ENCODE measurements at places on chromosomes 12 and 14. TPM values are rescaled to one million over a fixed set of nuclear protein-coding genes. Genes with fewer than 3 reads are reported as not detected.

The HOXC13 gene
- total RNA-seq, result 16.7 TPM

GRCh38 chr12:57133916-57134315 lies 5.6 kb downstream of the LRP1 start:
- peaks cover 90% of the 10 kb centered on the region for H3K4me1 ChIP-seq
- H3K4me3 ChIP-seq, result peak overlapping the region; percentile 19
- no peak for DNase-seq
- H3K27me3 ChIP-seq, result no peaks in the 10 kb centered on the region
- H3K36me3 ChIP-seq, result no peaks in the 10 kb centered on the region

DNA sequence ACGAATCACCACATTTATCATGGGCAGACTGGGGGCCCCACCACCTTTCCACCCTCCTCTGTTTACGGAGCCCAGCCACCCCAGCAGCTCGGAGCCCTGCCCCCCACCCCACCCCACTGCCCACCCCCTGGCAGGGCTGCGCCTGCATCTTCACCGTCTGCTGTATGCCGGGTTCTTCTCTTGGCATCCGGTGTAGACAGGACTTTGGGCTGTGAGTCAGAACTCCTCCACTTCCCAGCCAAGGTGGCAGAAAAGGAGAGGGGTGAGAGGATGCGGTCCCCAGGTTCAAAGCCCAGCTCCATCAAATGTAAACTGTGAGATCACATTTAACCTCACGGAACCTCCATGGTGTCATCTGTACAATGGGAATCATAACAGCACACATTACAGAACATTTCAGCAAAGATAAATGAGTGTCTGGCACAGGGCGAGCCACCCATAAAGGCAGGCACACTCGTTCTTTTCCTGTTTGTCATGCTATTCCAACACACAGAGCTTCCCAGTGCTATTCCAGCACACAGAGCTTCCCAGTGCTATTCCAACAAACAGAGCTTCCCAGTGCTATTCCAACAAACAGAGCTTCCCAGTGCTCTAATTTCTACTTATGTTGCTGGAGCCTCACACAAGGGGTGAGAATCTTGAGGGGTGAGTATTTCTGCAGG lies 292.7 kb upstream of the RTL1 start:
- H3K4me1 ChIP-seq, result no peaks in the 10 kb centered on the region
- no peaks in the 10 kb centered on the region for H3K36me3 ChIP-seq

DNA sequence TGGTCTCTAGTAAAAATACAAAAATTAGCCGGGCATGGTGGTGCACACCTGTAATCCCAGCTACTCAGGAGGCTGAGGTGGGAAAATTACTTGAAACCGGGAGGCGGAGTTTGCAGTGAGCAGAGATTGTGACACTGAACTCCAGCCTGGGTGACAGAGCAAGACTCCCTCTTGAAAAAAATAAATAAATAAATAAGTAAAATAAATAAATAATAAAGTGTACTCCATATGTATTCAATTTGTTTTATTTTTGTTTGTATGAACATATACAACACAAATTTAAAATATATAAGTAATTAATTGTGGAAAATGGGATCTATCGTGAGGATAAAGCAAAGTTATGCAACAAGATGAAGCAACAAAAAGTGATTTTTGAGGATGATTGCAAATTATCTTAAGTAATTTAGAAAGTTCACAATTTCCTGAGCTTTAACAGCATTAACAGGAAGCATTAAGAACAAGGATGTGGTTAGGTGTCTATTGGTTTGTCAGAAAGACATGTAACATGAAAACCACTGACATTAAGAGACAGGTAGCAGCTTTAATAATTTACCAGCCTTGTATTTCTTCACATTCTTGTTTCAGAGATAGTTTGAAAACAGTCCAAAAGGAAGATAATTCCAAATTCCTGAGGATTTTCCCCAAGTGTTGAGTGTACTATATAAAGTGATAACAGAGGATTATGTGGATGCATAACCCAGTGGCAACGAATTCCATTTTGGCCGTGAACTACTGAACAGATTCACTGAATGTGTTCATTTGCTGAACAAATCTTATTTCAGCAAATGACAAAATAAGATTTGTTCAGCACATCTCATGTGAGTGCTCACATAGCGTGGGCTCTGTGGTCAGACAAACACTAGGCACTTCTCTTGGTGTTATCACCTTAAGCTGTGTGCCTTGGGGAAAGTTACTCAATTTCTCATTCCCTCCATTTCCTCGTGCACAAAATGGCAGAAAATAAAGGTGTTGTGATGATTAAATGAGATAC lies 68.6 kb upstream of the RESF1 start:
- no peaks in the 10 kb centered on the region for H3K27me3 ChIP-seq
- no peaks in the 10 kb centered on the region for H3K4me1 ChIP-seq
- no peak overlapping the region for H3K4me3 ChIP-seq
- H3K27ac ChIP-seq, result no peak overlapping the region
- DNase-seq, result no peak

DNA sequence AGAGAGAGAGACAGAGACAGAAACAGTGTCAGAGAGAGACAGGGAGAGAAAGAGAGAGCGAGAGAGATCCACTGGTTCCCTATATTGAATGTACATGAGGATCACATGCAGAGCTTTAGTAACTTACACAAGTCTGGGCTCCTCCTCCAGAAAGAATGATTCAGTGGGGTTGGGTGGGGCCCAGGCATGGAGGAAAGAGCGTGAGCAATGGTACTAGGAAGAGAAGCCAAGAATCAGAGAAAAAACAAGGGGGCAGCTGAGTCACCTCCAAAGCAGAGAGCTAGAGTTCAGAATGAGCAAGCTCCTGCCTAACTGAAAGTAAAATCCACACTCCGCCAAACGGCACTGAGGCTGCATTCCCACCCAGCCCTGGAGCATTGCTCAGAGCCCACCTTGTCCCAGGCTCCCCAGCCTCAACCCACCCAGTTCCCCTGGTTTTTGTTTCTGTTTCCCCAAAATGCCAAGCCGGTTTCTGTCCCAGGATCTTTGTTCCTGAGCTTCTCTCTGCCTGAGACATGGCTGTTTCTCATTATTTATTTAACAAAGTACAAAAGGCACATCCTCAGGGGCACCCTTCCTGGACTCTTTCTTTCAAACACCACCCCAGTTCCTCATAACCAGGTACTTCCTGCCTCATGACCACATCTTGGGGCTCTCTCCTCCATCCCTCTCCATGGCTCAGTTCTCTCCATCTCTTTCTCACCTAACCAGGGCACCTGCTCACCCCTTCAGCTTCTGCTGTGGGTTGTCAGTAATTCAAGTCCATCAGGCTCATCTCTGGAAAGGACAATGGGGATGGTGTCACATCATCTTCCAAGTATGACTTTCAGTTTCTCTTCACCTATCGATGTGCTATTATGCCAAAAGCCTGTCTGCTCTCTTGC lies 670.3 kb upstream of the TBX3 start:
- peak overlapping the region; percentile 87 for H3K27ac ChIP-seq
- peaks cover 29% of the 10 kb centered on the region for H3K4me1 ChIP-seq
- no peaks in the 10 kb centered on the region for H3K27me3 ChIP-seq
- peak overlapping the region; percentile 43 for H3K4me3 ChIP-seq
- no peaks in the 10 kb centered on the region for H3K36me3 ChIP-seq

DNA sequence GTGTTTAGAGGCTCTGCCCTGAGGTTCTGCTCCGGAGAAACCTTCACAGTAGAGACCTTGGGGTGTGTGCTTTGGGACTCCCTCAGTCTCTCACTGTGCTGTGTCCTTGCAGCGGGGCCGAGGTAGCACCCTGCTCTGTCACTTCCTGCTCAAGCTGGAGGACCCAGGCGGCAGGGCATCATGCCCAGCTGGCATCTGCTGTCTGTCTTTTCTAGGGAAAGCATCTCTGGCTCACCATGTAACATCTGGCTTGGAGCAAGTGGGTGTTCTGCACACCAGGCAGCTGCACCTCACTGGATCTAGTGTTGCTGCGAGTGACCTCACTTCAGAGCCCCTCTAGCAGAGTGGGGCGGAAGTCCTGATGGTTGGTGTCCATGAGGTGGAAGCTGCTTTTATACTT lies 124.5 kb downstream of the ESRRB start:
- no peak overlapping the region for H3K4me3 ChIP-seq
- peaks cover 10% of the 10 kb centered on the region for H3K27me3 ChIP-seq
- no peak overlapping the region for H3K27ac ChIP-seq
- H3K36me3 ChIP-seq, result no peaks in the 10 kb centered on the region
- no peak for DNase-seq
- no peaks in the 10 kb centered on the region for H3K4me1 ChIP-seq

DNA sequence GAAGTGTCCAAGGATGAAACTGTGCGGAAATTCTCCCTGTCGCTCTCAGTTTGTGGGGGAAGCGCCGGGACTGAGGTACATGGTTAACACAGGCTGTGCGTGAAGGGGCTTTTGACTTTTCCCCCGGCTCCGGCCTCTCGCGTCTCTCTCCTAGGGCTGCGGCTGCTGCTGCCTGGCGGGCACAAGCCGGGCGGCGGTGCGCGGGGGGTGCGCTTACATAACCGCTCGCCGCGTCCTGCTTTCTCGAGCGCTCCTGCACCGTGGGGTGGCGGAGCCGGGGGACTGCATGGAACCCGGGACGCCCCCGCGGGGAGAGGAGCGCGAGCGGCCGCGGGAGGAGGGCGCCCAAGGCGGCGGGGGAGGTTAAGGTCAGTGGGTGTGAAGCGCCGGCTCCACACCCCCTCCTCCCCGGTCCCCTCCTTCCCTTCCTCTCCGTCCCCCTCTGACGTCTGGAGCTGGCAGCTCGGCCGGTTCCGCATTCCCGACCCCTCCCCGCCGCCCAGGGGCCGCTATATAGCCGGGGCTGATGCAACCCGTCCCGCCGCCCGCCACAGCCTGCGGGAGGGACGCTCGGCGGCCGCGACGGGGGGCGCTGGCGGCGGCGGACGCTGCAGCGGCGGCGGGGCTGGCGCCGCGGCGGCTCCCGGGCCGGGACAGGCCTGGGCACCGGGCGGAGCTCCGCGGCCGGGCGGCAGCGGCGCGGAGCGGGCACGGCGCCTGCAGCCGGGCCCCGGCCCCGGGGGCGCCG lies at the start of gene JDP2:
TSS of gene JDP2 (plus strand) at position 541 of the 748 bp plus-strand sequence. CDS start 9,899 bp downstream, outside the sequence.
- no peaks in the 10 kb centered on the region for H3K27me3 ChIP-seq
- H3K36me3 ChIP-seq, result no peaks in the 10 kb centered on the region
- H3K4me3 ChIP-seq, result peak within 1 kb of the TSS; percentile 81
- DNase-seq, result peak; percentile 97
- H3K27ac ChIP-seq, result peak within 1 kb of the TSS; percentile 85

All from suprapubic skin (tissue), 4 donors.